ENCODE measurements at places on chromosomes 3 and 15. TPM values are rescaled to one million over a fixed set of nuclear protein-coding genes. Genes with fewer than 3 reads are reported as not detected.

Gene ZNF619
- 3.6 TPM for total RNA-seq

Gene COL6A6
- total RNA-seq, result 5.2 TPM

Gene PLSCR2
- total RNA-seq, result not detected

Gene SPTBN5
- 2.4 TPM for total RNA-seq

Gene CD86
- total RNA-seq, result 10.7 TPM

Gene CX3CR1
- total RNA-seq, result 0.63 TPM

Gene LHFPL4
- total RNA-seq, result not detected

Gene C3orf49
- total RNA-seq, result not detected

Gene ZKSCAN7
- 3.5 TPM for total RNA-seq

Gene DNAH12
- total RNA-seq, result 0.19 TPM

Gene BTLA
- 0.37 TPM for total RNA-seq

Gene GRM2
- total RNA-seq, result 0.48 TPM

Gene ACTRT3
- total RNA-seq, result 3.2 TPM

Gene SETD5
- 93.7 TPM for total RNA-seq

Gene ISG20
- total RNA-seq, result 32.9 TPM

Gene ZNF502
- 5.0 TPM for total RNA-seq

Gene CASR
- not detected for total RNA-seq

Gene STRC
- 0.47 TPM for total RNA-seq

Gene CLEC3B
- 297 TPM for total RNA-seq

Gene PIERCE2
- 4.1 TPM for total RNA-seq

Gene CILP
- total RNA-seq, result 35.1 TPM

Gene RPL29
- 1,915 TPM for total RNA-seq

Gene TRIM42
- total RNA-seq, result not detected

Gene DYNC1LI1
- 26.6 TPM for total RNA-seq

Gene LTF
- total RNA-seq, result 3.0 TPM

Gene DAZL
- total RNA-seq, result not detected

Gene BNC1
- 1.1 TPM for total RNA-seq

Gene MYO5C
- 12.8 TPM for total RNA-seq

Gene MPI
- total RNA-seq, result 35.9 TPM

Gene DNASE1L3
- total RNA-seq, result 20.5 TPM

Gene BTBD1
- total RNA-seq, result 104 TPM

Gene CERS3
- not detected for total RNA-seq

Gene ERICH6
- not detected for total RNA-seq

Gene NR1I2
- total RNA-seq, result 0.38 TPM

Gene SLC28A2
- total RNA-seq, result not detected

Gene PLA1A
- total RNA-seq, result 7.8 TPM
